GM23338 (cell line): ENCODE measurements at places on chromosomes 5 and 9. TPM values are rescaled to one million over a fixed set of nuclear protein-coding genes. Genes with fewer than 3 reads are reported as not detected.

DNA sequence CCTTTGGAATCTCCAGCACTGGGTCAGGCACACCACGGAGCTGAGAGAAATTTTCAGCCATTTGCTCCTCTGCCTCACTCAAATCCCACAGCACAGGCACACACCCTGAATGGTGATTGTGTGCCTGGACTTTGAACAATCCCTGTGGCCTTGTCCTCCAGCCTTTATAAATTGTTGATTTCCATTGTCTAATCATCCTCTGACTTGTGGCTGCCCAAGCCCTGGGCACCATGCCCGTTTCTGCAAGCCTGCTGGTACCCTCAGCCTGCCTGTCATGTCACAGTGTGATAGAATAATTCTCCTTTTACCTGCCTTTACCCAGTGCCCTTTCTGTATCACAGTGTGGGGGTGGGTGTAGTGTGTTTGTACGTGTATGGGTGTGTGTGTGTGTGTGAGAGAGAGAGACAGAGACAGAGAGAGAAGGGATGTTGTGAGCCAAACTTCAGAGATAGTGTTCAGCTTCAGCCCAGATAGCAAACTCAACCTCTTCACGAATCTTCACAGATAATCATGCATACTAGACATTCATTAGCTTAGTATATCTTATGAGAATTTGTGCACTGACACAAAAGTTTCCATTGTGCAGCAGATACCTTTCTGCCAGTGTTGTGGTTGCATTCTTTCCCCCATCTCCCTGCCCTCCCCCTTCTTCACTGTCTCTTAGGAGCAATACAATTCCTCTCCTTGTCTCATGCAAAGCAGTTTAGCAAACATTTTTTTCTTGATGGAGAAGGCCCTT is 27.8 kb upstream of the SLC44A1 start:
- H3K4me3 ChIP-seq = no peak overlapping the region
- H3K36me3 ChIP-seq = no peaks in the 10 kb centered on the region
- no peaks in the 10 kb centered on the region for H3K27me3 ChIP-seq
- no peak overlapping the region for H3K27ac ChIP-seq

REEP5 gene
- polyA plus RNA-seq = 109 and 111 TPM in 2 replicates

- H3K4me1 ChIP-seq = peaks cover 6% of the 10 kb centered on the region; the same call in 1 of the 2 replicates
- H3K27ac ChIP-seq = no peak overlapping the region
- no peaks in the 10 kb centered on the region for H3K36me3 ChIP-seq
- H3K4me3 ChIP-seq = no peak overlapping the region
Observed at GRCh38 chr5:150256410-150257064, 33.0 kb downstream of the CAMK2A start.

DNA sequence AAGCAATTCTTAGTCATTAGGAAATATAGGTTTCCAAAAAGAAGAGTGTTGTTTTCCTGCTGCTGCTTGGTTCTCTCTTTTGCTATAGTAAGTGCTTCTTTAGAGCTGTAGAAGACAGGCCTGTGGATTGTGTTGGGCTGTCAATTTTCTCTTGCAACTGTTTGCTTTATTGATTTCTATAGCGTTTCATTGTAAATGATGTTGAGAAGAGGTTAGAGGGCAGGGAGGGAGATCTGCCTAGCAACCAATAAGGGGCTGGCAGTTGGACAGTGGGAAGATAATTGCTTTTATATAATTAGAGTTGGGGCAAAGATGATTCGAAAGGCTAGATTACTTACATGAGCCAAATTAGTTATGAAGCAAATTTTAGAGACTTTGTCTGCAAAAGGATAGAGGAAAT is 11.1 kb downstream of the UNC13B start:
- no peak for DNase-seq
- H3K27ac ChIP-seq = no peak overlapping the region
- no peaks in the 10 kb centered on the region for H3K36me3 ChIP-seq
- H3K4me3 ChIP-seq = no peak overlapping the region
- no peaks in the 10 kb centered on the region for H3K27me3 ChIP-seq
